IPS DF 6.9 (cell line): ENCODE measurements at places on chromosomes 5 and 9.

DNA sequence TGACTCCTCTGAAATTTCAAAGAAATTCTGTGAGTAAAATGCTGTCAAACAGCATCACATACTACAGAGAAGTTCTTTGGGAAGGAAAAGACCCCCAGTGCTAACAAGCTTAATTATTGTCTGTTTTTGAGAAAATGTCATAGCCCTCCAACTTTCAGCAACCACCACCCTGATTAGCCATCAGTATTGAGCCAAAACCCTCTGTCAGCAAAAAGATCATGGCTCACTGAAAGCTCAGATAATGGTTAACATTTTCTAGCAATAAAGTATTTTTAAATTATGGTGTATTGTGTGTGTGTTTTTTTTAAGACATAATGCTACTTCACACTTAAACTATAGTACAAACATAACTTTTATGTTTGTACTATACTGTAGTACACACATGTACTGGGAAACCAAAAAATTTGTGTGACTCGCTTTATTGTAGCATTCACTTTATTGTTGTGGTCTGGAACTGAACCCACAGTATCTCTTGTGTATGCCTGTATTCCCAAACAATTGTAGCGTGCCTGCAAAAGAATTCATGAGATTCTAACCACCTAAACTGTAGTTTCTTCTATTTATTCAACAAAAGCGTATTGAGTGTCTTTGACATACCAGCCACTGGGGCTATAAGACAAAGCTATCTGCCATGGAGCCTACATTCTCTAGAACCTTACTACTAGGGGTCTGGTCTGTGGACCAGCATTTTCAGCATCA is 31.6 kb downstream of the TLE4 start:
- no peak for DNase-seq

DNA sequence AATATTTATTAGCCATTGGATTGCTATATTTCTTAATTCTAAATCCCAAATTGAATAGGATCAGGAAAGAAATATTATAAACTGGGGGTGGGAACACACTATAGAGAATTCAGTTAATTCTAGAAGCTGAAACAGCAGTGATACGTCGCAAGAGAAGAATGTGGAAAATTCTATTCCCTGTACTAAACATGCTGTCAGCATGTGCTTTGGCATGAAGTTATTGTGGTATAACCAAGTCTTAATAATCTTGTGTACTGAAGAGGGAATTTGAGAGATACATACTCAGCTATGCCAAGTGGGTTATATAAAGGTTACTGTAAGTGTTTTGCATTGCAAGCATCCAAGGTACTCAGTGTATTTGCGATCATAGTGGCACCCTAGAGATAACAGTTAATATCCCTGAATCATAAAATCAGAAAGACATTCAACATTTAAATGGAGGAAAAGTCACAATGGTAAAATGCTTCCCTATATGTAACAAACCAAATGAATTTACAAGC is 1492.9 kb upstream of the C9orf72 start:
- no peak for DNase-seq

- DNase-seq, result no peak
Observed at GRCh38 chr9:92709954-92710353, 40.0 kb upstream of the IPPK start.

GRCh38 chr9:105007143-105007542 is 79.2 kb upstream of the ABCA1 start:
- no peak for DNase-seq

- DNase-seq, result no peak
Observed at GRCh38 chr9:3323714-3324113, 202.1 kb downstream of the RFX3 start.

- DNase-seq, result no peak
Observed at GRCh38 chr9:113911850-113912557, 35.9 kb downstream of the ZNF618 start.

- DNase-seq, result no peak
Observed at GRCh38 chr9:128092199-128092977, 24.4 kb downstream of the SLC25A25 start.

DNA sequence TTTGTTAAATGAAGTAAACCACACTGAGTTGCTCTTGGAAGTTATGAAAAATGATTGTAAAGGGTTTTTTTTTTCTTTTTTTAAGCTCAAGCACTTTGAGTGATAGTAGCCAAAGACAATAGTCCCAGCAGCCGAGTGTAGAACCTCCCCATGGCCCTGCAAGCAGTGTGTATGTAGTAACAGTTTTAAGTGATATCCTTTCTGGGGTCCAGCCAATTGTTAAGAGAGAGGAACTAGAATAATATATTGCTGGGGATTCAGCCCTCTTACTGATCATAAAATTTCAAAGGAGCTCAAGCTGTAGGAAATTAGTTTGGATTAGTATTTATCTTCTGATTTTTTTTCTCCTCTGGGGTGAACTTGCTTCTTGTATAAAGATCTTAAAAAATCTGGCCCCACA is 43.2 kb downstream of the NPR3 start:
- no peak for DNase-seq

DNA sequence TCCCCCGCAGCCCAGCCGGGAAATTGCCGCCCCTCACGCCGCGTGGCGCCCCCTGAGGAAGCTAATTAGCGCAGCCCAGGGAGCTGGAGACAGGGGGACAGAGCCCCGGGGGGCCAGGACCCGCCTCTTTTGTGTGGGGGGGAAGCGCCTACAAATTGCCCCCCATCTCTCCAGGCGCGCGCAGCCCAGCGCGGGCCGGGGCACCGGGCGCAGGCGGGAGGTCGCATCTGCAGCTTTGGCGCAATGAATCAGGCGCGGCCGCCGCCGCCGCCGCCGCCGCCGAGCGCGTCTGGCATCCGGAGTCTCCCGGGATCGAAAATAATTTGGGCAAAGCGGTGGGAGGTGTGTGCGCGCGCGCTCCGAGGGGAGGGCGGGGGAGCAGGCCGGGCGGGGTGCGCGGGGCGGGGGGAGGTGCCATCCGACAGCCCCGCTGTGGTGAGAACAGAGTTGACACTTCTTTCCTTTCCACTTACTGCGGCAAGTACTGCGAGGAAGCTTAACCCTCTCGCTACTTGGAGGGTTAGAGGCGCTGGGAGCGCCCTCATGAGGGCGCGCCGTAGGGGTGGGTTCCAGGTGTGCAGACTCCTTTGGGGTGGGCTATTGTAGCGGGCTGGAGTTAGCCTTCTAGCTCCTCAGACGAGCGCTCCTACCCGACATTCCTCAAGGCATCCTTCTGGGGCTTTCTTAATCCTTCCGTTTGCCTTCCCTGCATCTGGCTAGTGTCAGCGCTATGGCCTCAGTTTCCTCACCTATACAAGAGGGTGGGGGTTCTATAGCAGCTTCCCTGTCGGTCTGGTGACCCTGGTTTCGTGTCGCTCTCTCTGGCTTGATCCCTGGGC is 63.1 kb downstream of the CXXC5 start:
- no peak for DNase-seq
